Inflammatory macrophage treated with lipopolysaccharide for 1 hour (primary cell): ENCODE measurements at places on chromosomes 4 and X.

DNA sequence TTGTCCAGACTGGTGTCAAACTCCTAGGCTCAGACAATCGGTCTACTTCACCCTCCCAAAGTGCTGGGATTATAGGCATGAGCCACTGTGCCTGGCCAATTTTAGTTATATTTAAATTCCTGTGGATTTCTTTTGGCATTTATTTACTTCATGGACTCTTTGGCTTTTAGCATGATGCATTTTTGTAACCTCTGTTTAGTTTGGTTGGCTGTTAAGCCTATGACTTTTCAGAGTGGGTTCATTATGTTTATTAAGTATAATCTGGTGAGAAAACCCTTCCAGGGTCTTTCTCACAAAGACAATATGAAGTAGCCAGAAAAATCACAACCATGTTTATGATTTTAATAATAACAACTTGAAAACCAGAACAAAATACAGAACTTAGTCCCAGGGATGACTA lies 49.4 kb downstream of the USP38 start:
- DNase-seq: no peak

DNA sequence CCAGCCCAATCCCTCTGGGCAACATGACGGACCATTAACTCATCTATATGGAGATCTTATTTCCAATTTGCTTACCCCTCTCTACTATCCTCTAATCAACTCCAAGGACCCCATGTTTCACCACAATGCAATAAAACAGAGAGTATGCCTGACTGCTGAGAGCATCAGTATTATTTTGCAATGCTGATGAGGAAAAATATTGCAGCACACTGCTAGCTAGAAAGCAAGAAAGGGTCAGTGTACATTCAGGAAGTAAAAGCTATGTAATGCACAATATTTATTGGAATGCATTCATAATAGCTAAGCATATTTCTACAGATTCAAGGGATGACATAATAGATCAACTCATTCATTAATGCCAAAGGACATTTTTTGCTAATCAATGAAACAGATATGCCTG lies 33.2 kb downstream of the ARAP2 start:
- DNase-seq: peak; percentile 56

DNA sequence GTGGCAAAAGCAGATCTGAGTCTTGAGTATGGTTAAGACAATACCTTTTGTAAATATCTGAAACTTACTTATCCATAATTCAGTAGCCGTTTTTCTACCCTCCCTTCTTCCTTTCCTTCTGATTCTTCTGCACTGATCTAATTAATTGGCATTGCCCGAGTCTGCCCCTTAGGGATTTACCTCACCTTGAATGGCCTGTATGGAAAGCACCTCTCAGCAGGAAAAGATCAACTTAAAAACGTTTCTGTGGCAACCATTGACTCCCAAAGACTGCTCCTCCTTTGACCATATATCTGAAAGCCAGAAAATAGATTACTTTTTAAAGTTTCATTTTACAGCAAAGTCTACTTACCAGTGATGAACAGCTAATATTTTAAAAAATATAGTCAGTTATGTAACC lies 496.5 kb upstream of the LCORL start:
- DNase-seq: no peak

DNA sequence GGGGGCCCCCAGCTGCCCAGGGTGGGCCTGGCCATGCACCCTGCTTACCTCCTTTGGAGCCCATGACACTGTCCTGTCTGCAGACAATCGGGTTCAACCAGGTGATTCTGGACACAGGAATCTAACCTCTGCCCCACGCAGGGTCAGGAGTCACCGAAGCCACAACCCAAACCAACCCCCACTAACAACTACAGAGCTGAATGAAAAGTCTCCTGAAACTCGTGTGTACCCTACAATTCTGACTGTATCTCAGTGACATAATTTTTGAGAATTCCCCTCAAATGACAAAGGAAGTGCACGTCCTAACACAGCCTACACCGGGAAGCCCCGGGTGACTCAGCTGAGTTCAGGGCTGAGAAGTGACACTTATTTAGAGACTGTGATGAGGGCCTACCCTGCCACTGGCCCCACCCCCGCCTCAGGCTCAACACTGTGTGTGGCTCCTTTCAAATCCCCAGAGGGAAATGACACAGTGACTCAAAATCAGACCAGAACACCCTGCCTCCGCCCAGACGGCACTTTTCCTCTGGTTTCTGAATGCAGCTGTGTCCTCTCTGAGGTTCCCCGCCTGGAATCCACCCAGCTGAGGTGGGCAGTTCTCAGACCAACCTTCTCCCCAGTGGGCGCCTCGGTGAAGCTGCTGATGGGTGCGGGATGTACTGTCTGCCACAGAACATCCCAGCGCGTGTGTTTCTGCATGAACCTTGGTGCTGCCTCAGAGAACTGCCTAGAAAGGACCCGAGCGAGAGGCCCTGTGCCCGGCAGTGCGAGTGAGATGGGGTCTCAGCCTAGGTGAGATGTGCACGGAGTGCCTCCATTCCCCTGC lies 9.9 kb downstream of the TNIP2 start:
- peak; percentile 96 for DNase-seq

DNA sequence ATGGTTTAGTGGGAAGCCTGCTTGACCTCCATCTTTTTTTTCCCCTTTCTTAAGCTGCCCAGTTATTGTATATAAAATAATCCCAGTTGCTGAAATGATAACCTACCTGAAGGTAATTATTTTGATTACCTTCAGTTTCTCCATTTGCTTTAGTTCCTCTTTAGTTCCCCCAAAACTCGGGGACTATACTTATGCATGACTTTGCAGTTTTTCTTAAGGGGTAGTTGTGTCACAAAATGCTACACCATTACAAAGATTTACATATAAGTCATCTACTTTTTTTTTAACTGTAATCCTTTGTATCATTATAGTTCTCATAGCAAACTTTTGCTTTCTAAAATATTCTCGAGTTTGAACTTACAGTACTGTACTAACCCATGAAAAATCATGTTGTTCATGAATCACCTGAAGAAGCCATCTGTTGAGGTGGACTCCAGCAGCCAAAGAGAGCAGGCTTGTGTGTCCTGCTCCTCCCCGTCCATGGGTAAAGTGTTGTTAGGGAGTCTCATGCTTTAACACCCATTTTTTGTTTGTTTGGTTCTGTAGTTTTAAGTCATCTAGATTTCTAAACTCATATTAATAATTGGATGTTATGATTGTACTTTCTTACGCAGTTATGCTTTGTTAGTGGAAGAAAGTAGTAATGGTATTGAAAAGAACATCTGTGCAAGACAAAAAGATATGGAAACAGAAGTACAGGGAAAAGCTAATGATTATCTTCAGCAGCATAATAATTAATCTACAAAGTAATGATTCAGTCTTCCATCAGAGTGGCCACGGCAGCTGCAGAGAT lies 34.6 kb downstream of the HADH start:
- DNase-seq: no peak

GRCh38 chr4:40656201-40656863 lies 26.7 kb upstream of the RBM47 start:
- no peak for DNase-seq

GRCh38 chrX:69031181-69031580 lies 134.1 kb downstream of the PJA1 start:
- DNase-seq: no peak

DNA sequence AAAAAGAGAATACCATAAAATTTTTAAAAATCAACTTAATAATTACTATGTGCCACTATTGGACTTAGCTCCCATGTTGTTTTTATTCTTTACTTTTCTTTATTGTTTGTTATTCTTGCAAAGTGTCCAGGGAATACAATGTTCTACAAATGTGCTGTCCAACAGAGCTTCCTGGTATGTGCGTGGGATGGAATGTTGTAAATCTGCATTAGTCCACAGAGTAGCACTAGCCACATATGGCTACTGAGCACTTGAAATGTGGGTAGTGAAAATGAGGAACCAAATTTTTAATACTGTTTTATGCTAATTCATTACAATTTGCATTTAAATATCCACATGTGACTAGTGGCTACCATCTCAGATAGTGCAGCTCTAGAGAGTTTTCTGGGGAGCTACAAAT lies 14.3 kb upstream of the CORIN start:
- peak; percentile 40 for DNase-seq

DNA sequence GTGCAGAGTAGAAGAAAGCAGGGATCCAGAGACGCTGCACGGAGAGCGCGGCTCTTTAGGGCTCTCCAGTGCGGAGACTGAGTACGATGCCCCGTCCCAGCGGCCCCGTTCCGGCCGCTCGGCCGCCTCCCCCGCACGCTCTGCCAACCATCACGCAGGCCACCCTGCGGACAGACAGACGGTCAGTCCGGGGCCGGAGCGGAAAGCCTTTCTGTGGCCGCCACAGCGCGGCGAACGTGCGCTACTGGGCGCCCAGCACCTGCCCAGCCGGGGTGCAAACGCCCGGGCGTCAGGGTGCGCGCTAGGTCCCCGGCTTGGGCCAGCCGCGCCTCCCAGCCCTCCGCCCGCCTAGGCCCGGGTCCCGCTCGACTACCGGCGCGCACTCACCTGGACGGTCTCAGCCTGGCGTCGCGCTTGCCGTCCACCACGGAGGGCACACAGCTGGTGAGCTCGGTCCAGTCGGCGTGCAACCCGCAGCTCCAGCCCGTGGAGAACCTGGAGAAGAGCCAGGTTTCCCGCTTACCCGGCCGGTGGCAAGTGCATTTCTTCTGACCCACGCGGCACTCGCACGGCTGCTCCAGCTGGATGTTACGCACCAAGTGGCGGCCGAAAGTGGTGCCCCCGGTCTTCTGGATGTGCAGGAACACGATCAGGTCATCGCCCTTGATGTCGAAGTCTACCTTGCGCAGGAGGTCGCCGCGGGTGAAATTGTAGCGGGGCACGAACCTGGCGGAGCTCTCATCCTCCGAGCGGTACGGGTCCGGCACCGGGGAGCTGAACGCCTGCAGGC lies 1.8 kb downstream of the HS6ST2 start:
- no peak for DNase-seq

GRCh38 chrX:55057675-55058249 lies 17.1 kb upstream of the PAGE2B start:
- no peak for DNase-seq

- no peak for DNase-seq
Observed at GRCh38 chr4:56414135-56414670, 21.2 kb downstream of the PPAT start.

- DNase-seq: no peak
Observed at GRCh38 chr4:175246941-175247340, 328.8 kb downstream of the ADAM29 start.

GRCh38 chrX:6574762-6575161 lies 39.8 kb upstream of the VCX3A start:
- DNase-seq: no peak

DNA sequence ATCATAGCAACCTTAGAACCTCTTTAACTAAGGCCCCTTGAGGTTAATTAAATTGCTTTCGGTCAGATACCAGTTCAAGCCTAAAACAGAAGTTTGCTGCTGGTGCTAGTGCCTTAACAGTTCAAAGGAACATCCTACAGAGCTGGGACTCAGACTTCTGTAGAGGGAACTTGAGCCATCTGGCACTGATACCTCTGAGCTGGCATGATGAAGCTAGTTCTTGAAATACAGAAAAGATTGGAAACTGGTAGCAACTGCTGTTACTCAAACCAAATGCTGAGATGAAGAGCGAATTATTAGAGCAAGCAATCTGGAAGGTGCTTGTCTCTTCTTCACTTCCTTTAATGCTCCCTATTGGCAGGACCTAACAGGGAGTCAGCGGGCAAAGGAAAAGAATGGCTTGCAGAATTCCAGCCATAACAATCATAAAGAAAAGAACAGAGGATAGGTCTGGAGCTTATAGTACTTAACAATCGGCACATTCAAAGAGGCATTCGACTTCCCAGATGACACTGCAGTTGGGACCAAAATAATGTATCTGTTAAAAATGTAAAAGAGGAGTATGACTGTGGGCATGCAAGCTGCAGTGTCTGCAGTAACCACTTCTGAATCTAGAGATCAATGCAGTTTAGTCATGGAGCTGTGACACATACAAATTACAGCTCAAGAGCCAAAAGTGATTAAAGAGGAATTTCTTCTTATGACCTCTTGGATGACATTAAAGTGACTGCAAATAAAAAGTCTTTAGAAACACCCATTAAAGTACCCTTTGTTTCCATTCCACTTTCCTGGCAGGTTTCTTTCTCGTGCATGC lies 298.9 kb downstream of the PDGFC start:
- DNase-seq: no peak

DNA sequence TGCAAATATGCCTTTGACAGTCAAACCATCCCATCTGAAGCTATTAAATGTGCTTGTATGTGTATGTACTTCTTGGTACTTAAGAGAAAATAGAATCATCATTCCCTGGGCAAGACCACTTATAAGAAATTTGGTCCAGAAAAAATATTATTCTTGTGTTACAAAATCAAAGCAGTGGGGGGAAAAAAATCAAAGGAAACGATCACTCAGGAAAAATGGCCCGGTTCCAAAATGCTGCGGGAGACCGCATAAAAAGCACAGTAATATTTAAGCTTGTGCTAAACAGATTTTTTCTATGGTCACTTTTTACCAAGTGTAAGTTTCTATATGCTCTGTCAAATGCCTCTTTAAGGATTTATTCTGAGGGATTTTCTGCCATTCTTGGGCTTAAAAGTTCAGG lies 36.1 kb downstream of the RAI2 start:
- DNase-seq: no peak

- DNase-seq: peak; percentile 29
Observed at GRCh38 chr4:14807856-14808255, 194.4 kb upstream of the CPEB2 start.

DNA sequence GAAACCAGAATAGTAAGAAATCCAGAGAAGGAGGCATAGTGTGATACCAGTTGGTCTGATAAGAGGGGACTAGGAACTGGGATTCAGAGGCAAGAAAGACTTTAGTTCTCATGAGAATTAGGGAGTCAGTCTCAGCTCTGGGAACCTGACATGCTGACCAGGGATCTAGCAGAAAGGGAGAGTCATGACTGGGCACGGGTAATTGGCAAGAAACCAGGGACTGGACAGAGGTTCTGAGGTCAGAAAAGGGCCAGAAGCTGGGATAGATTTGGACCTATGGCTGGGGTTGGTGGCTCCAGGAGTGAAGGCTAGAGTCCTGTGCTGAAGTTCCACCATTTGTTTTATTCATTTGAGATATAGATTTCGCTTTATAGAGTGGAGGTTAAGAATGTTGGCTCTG lies 110.2 kb upstream of the C1GALT1C1 start:
- DNase-seq: no peak

GRCh38 chr4:168241953-168242352 lies 76.6 kb downstream of the DDX60 start:
- DNase-seq: no peak

DNA sequence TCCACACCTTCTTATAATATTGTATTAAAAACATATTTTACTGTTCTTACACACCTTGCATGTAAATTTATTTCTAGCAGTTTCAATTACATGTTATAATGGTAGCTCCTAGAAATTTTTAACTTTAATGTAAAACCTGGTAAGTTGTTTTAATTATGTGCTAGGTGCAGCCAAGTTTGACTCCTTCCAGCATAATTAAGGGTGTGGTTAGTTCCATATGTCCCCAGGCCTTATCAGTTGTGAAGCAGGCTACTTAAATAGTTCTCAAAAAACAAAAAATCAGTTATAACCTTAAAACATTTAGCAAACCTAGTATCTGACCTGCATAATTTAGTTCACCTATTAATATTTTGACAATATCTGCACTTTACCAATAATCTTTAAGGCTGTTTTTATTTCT lies 26.9 kb upstream of the PASD1 start:
- DNase-seq: no peak
